ENCODE measurements at places on chromosomes 12 and 14.

DNA sequence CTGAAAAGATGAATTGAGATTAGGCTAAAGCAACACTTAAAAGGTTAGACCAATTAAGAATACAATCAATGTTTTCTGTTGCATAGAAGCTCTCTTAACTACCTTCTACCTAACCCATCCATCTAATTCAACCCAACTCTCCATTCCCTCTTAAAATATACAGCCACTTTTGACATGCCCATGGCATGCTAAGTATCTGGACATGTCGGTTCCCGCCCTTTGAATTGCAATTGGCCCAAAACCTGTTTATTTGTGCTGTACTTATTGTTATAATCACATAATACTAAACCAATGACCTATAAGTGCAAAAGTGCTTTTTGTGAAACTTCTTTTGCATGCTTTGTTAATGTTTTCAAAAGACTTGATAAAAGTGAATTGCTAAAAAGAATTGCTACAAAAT, 37.6 kb upstream of the APPL2 start:
- DNase-seq = peak; percentile 72

- no peak for DNase-seq
Observed at GRCh38 chr12:27553941-27554340, 29.9 kb downstream of the PPFIBP1 start.

- DNase-seq = no peak
Observed at GRCh38 chr12:32693036-32693435, 13.9 kb downstream of the DNM1L start.

GRCh38 chr12:107570721-107571120, 114.9 kb upstream of the PWP1 start:
- no peak for DNase-seq

- DNase-seq = no peak
Observed at GRCh38 chr14:34863844-34864243, 11.3 kb downstream of the BAZ1A start.

DNA sequence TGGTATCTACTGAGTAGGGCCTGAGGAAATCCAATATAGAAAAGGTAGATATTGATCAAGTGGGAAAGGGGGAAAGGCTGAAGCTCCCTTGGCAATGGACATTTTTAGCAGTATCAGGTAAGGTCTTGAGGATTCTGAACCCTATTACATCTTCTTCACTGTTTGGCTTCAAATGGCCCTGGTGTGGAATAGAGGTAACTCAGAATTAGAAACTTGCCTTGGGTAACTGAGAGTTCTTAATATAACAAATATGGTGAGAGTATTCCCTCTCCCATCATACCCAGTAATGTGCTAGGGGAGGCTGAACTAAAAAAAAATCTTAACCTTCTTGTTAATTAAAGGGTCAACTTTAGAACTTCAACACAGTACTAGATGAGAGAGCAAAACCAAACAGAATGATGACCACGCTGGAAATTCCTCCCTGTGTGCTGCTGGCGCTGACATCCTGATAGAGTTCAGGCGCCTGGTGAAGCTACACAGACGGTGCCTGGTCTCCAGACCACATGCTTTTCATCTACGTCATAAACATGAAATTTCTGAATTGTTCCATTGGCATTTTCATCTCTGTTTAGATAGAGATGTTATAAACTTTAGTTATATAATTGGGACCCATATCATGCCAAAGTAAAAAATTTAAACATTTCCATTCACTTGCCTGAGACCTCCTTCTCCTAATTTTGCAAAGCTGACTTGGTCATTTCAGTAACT, 128.3 kb downstream of the AKAP6 start:
- no peak for DNase-seq

DNA sequence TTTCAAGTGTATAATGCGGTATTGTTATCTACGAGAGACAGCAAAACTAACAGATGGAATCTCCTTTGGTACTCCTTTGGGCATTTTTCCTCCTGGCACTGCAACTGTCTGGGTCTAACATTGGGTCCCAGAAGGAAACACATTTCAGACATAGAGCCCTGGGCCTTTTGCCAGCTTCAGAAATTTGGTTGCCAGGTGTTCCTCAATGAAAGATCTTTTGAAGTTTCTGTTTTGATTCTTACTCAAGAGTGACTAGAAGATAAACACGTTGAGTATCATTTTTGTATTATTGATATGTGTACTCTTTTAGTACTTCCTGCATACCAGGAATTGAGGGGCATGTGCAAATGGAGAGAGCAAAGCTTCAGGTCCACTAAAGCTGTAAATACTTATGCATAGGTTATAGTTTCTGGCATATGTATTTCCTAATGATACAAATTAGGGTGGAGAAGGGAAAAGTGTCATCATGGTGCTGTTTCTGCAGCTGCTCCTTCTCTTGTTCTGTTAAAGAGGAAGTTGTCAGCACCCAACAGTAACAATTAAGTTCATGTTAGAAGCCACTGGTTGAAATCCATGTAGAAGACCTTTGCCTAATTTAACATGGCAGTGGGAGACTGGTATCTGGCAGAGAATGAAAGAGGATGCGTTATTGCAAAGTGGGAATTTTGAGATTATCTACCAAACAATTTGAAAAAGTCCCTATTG, 53.5 kb downstream of the SLC38A6 start:
- DNase-seq = no peak

DNA sequence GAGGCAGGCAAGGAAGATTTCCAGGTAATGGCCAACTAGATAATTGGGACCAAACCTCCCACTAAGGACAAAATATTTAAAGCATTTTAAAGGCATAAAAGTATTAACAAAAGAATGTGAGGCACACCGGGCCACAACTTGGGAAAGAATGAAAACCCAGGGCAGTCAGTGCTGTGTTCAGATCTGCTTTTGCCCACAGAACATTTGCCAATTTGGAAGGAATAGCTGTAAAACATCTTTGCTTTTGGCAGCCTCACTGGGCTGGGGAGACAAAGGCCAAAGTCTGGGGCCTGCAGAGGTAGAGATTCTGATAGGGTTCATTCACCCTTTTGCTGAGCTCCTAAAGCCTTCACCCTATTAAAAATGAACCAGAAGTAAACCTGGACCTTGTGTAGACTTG, 82.3 kb downstream of the SYNE3 start:
- DNase-seq = no peak

- no peak for DNase-seq
Observed at GRCh38 chr14:68797121-68797670, 4.3 kb upstream of the ZFP36L1 start.

DNA sequence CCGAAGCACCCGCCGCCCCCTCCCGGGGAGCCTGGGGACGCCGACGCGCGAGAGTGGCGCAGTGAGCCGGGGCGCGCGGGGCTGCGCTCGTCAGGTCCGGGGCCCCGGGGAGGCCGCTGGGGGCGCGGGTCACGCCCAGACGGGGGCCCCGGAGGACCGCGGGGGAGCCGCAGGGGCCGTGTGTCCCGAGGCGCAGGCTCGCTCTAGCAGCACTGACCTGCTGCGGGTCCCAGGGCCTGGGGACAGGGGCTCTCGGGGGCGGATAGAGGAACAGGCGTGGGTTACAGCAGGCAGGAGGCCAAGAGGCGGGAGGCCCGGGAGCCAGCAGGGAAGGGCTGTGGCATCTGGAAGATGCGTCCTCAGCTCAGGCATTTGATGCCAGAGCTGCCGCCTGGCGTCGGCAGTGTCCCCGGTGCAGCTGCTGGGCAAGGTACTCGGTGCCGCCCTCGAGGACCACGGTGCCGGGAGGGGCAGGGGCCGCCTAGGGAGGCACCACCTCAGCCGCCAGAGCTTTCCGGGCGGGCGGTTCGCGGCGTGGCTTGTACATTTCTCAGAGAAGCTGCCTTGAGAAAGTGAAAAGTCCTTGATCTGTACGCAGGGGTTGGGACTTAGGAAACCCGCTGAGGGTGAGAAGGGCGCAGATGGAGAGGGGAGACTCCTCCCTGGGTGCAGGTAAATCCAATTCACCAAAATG, 1.2 kb downstream of the WNT5B start:
- no peak for DNase-seq

- no peak for DNase-seq
Observed at GRCh38 chr12:93441081-93441616, 598 bp downstream of the UBE2N start.

- no peak for DNase-seq
Observed at GRCh38 chr12:50778663-50779590, 15.0 kb downstream of the ATF1 start.

DNA sequence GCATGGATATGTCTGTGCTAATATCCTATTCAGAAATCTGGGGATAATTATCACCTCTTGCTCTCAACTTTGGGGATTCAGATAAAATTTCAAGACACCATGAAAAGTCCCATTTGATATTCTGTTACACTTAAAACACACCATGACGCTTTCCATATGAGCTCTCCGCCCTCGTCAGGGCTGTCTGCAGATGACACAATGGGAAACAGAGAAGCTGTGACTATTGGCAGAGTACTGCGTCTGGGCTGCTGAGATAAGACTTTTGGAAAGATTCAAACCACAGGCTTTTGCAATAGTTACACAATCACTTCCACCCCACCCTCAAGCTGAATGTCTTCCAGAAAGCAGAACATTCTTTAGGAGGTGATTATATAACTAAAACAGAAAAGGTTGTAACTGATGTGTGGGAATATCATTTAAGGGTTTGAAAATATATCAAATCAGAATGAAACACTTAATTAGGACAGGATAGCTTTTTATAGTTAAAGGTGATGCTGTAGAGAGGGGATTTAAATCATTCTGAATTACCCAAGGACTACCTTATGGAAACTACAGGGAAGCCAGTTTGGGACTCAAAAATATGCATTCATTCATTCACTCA, 75.3 kb upstream of the TMPO start:
- DNase-seq = no peak

- no peak for DNase-seq
Observed at GRCh38 chr12:113371808-113372207, 13.4 kb downstream of the PLBD2 start.

DNA sequence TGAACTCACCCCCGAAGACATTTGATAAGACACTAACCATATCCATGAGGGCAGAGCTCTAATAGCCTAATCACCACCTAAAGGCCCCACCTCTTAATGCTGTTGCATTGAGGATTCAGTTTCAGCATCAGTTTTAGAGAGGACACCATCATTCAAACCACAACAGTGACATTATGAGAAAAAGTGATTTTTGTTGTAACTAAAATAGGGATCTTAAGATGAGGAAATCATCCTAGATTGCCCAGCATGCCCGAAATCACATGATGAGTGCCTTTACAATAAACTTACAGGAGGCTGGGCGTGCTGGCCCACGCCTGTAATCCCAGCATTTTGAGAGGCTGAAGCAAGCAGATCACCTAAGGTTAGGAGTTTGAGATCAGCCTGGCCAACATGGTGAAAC, 9.7 kb upstream of the GLT1D1 start:
- DNase-seq = no peak

- no peak for DNase-seq
Observed at GRCh38 chr14:100541621-100542560, 45.3 kb downstream of the BEGAIN start.

GRCh38 chr12:108888031-108888430, 8.1 kb downstream of the DAO start:
- no peak for DNase-seq

Measured in NCI-H187 (cell line).